ENCODE measurements at places on chromosomes 11 and 22. TPM values are rescaled to one million over a fixed set of nuclear protein-coding genes. Genes with fewer than 3 reads are reported as not detected.

The OR8G1 gene
- not detected for total RNA-seq

The PNPLA2 gene
- total RNA-seq: 110 TPM

The HTR3B gene
- not detected for total RNA-seq

The C11orf65 gene
- total RNA-seq: 0.57 TPM

The IL17REL gene
- not detected for total RNA-seq

The DCHS1 gene
- 2.5 TPM for total RNA-seq

The ZNF143 gene
- 48.8 TPM for total RNA-seq

The LYVE1 gene
- not detected for total RNA-seq

The SEPTIN5 gene
- total RNA-seq: not detected

The SYT13 gene
- total RNA-seq: not detected

The IGLL5 gene
- not detected for total RNA-seq

The TNRC6B gene
- total RNA-seq: 89.6 TPM

DNA sequence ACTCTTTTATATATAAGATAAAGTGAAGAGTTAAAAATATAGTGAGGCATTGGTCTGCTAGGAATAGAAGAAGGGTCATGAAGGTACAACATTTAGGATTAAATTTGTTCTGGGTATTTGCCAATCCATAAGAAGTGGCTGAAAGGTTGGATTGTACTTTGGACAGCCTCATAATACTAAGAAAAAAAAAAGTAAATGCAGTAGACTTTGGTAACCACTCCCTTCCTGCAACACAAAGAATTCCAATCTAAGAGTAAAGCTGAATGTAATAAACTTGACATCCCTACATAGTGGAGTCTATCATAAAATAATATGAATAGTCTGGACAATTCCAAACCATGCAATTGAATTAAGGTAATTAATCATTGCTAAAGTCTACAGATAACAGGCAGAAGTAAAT lies 2294.4 kb downstream of the LRRC4C start:
- H3K4me3 ChIP-seq: no peak overlapping the region
- no peaks in the 10 kb centered on the region for H3K4me1 ChIP-seq
- DNase-seq: no peak

DNA sequence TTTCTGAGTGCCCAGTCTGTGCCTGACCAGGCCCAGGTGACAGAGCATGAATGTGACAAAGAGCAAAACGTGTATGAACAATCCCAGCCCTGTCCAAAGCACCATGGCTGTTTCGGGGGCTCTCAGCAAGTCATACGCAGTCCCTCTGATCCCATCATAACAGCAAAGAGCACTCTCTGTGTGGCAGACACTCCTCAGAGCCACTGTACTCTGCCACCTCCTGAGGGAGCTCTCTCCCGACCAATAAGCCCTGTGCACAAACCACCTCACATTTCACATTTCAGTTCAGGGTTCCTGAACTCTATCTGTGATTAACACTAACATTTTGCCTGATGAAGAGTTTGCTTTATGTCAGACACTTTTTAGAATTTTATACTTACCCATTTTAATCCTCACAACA lies 6.6 kb downstream of the DGCR2 start:
- H3K36me3 ChIP-seq: peaks cover 2% of the 10 kb centered on the region
- DNase-seq: no peak
- no peak overlapping the region for H3K4me3 ChIP-seq
- peaks cover 46% of the 10 kb centered on the region for H3K4me1 ChIP-seq

GRCh38 chr11:101456812-101457211 lies 127.0 kb downstream of the TRPC6 start:
- H3K27ac ChIP-seq: no peak overlapping the region
- H3K4me1 ChIP-seq: no peaks in the 10 kb centered on the region
- H3K27me3 ChIP-seq: no peaks in the 10 kb centered on the region
- no peaks in the 10 kb centered on the region for H3K36me3 ChIP-seq

DNA sequence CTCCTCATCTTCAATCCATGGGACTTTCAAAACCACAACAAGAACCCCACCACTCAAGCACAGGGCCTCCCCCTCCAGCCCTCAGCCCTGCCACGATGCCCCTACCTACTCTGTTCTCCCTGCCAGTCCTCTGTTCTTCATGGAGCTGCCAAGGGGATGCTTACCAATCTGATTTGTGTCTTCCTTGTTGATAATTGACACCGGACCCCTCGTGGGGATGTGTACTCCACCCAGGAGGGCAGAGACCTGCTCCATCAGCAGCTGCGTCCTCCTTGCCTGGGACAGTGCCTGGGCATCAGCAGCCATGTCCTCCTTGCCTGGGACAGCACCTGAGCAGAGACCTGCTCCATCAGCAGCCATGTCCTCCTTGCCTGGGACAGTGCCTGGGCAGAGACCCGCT lies 1489.2 kb downstream of the TBC1D22A start:
- H3K36me3 ChIP-seq: no peaks in the 10 kb centered on the region
- peaks cover 12% of the 10 kb centered on the region for H3K27me3 ChIP-seq
- H3K27ac ChIP-seq: no peak overlapping the region
- H3K4me3 ChIP-seq: no peak overlapping the region

GRCh38 chr22:44672632-44673031 lies 29.4 kb upstream of the PRR5 start:
- H3K4me1 ChIP-seq: peaks cover 43% of the 10 kb centered on the region
- no peak overlapping the region for H3K4me3 ChIP-seq
- no peak for DNase-seq

GRCh38 chr11:13269775-13270174 lies 7.8 kb upstream of the BMAL1 start:
- H3K27ac ChIP-seq: no peak overlapping the region
- no peak for DNase-seq
- no peak overlapping the region for H3K4me3 ChIP-seq
- H3K36me3 ChIP-seq: no peaks in the 10 kb centered on the region
- H3K4me1 ChIP-seq: peaks cover 9% of the 10 kb centered on the region

DNA sequence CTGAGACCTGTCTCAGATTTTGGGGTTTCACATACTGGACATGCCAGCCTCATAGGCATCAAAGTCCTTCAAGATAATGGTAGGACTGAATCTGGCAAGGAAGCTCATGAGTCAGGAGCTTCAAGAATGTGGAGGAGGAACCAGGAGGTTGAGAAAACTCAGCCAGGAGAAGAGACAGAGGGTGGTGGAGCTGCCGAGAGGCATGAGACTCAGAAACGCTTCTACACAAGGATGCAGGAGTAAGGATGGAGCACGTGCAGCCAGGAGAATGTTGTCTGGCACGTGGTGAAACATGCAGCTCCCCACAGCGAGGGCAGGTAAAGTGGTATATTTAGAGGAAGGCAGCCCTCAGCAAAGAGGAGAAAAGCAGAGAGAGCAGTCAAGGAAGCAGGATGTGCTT lies 148.7 kb upstream of the ISX start:
- no peaks in the 10 kb centered on the region for H3K36me3 ChIP-seq
- no peaks in the 10 kb centered on the region for H3K4me1 ChIP-seq
- DNase-seq: no peak
- H3K27ac ChIP-seq: no peak overlapping the region

DNA sequence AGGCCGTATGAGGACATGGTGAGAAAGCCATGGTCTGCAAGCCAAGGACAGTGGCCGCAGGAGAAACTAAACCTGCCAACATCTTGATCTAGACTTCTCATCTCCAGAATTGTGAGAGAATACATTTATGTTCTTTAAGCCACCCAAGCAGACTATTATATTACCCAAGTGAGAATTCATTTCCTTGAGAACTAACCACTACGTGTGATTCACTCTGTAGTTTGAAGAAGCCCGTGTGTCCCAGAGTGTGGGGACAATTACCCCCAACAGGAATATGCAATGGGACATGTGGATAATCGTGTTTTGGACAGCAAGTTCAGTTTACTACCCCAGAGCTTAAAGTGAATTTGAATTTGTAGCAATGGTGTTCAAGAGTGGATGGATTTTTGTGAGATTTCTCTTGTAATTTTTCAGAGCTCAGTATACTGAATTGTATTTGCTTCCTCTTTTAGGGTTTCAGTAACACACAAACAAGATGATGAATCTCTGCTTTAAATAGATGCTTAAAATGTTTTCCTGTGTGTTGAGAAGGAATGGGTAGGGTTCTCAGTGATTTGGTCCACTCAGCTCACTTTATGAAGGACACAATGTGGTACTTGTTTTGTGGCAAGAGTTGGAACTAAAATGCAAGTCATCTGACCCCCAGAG lies 100.0 kb upstream of the ARHGAP20 start:
- H3K4me3 ChIP-seq: no peak overlapping the region
- no peak overlapping the region for H3K27ac ChIP-seq
- peaks cover 2% of the 10 kb centered on the region for H3K36me3 ChIP-seq
- peaks cover 5% of the 10 kb centered on the region for H3K27me3 ChIP-seq
- no peak for DNase-seq
- H3K4me1 ChIP-seq: no peaks in the 10 kb centered on the region

GRCh38 chr11:73570415-73571114 lies 27.3 kb downstream of the FAM168A start:
- peaks cover 12% of the 10 kb centered on the region for H3K36me3 ChIP-seq
- DNase-seq: no peak
- no peak overlapping the region for H3K27ac ChIP-seq
- no peaks in the 10 kb centered on the region for H3K4me1 ChIP-seq
- H3K27me3 ChIP-seq: no peaks in the 10 kb centered on the region

DNA sequence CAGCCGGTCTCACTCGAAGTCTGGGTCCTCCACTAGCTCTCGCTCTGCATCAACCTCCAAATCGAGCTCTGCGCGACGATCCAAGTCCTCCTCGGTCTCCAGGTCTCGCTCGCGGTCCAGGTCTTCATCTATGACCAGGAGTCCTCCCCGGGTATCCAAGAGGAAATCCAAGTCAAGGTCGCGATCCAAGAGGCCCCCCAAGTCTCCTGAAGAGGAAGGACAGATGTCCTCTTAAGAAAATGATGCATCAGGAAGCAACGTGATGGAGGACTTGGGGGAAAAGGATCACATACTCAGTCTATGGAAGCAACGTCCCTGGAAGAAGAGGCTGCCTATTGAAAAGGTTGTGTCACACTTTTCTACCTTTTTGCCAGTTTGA lies 1.1 kb downstream of the SRSF8 start:
- H3K27ac ChIP-seq: peak overlapping the region; percentile 92
- peaks cover 9% of the 10 kb centered on the region for H3K36me3 ChIP-seq
- peak overlapping the region; percentile 88 for H3K4me3 ChIP-seq
- DNase-seq: no peak
- H3K4me1 ChIP-seq: peaks cover 15% of the 10 kb centered on the region
- H3K27me3 ChIP-seq: peaks cover 5% of the 10 kb centered on the region

GRCh38 chr11:77547863-77548551 lies 41.7 kb upstream of the AQP11 start:
- H3K4me1 ChIP-seq: peaks cover 3% of the 10 kb centered on the region
- no peak for DNase-seq
- no peak overlapping the region for H3K27ac ChIP-seq
- H3K27me3 ChIP-seq: no peaks in the 10 kb centered on the region

GRCh38 chr11:70608568-70609470 lies 210.5 kb downstream of the CTTN start:
- peaks cover 5% of the 10 kb centered on the region for H3K27me3 ChIP-seq
- no peak overlapping the region for H3K4me3 ChIP-seq
- no peaks in the 10 kb centered on the region for H3K4me1 ChIP-seq

DNA sequence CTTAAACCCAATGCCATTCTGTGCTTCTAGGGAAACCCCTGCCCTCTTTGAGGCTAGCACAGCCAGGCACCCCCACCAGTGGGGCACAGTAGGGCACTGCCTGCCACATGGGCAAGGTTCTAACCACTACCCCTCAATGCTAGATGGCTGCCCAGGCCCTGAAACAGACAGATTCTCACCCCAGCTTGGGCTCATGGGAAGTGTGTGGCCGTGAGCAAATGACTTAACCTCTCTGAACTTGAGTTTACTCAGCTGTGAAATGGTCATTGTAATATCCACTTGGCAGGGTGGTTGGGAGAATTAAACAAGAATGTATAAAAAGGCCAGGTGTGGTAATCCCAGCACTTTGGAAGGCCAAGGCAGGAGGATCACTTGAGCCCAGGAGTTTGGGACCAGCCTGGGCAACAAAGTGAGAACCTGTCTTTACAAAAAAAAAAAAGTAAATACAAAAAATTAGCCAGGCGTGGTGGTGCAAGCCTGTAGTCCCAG lies 22.4 kb downstream of the C22orf23 start:
- peaks cover 2% of the 10 kb centered on the region for H3K36me3 ChIP-seq
- H3K4me3 ChIP-seq: no peak overlapping the region
- peaks cover 6% of the 10 kb centered on the region for H3K4me1 ChIP-seq
- DNase-seq: no peak

- H3K27ac ChIP-seq: no peak overlapping the region
- no peak overlapping the region for H3K4me3 ChIP-seq
- no peak for DNase-seq
- H3K36me3 ChIP-seq: no peaks in the 10 kb centered on the region
- no peaks in the 10 kb centered on the region for H3K4me1 ChIP-seq
Measured at GRCh38 chr11:57368106-57368844, 12.7 kb downstream of the PRG3 start.

DNA sequence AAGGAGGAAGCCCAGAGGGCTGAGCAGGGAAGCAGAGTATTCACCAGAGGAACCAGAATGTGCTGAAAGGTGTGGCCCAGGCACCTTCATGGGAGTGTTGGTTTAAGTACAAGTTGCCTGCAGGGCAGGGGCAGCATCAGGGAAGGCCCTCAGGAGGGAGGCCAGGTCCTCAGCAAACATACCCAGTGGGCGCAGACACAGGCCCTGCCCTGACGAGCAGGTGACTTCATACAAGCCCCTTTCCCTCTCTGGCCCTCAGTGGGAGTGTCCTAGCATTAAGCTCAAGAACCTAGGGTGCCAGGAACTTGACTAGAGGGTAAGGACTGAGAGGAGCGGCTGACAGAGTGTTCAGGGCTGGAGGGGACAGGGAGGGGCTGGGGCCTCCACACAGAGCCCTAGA lies 7.5 kb upstream of the CASTOR1 start:
- H3K4me3 ChIP-seq: peak overlapping the region; percentile 36
- no peaks in the 10 kb centered on the region for H3K27me3 ChIP-seq
- peaks cover 39% of the 10 kb centered on the region for H3K36me3 ChIP-seq
- H3K4me1 ChIP-seq: peaks cover 45% of the 10 kb centered on the region

DNA sequence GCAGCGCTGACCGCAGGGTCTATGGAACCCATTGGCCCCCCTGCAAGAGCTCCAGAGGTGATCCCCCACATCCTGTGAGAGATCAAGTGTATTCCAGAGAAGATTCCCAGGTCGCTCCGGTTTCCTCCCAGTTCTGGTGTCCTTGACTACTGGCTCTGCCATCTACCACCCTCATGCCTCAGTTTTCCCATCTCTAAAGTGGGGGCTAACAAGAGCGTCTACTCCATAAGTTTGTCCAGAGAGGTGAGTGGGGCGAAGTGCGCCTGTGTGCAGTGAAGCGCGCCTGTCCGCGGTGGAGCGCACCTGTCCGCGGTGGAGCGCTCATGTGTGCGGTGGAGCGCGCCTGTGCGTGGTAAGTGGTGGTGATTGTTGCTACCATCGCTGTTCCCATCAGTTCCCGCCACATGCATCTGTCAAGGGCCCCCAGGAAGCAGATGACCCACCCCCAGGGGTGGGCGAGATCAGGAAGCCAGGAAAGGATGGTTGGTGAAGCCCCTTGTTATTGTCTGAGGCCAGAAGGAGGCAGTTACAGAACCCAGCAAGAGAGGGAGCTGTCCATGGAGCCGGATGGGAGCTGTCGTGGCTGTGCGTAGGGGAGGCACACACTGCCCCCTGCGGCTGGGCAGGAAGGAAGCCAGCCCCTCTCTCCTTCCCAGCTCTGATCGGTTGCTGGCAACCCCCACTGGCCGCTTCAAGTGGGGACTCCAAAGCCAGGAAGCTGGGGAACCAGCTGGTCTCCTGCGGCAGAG lies 73.2 kb upstream of the FGF3 start:
- H3K27me3 ChIP-seq: peaks cover 14% of the 10 kb centered on the region
- H3K36me3 ChIP-seq: no peaks in the 10 kb centered on the region
- no peak overlapping the region for H3K4me3 ChIP-seq
- DNase-seq: no peak
- H3K4me1 ChIP-seq: no peaks in the 10 kb centered on the region

GRCh38 chr11:76664578-76665061 lies 5.9 kb downstream of the LRRC32 start:
- DNase-seq: peak; percentile 60
- peak overlapping the region; percentile 84 for H3K27ac ChIP-seq
- H3K4me1 ChIP-seq: peaks cover 28% of the 10 kb centered on the region
- peak overlapping the region; percentile 41 for H3K4me3 ChIP-seq
